ENCODE measurements at places on chromosomes 16 and 17.

DNA sequence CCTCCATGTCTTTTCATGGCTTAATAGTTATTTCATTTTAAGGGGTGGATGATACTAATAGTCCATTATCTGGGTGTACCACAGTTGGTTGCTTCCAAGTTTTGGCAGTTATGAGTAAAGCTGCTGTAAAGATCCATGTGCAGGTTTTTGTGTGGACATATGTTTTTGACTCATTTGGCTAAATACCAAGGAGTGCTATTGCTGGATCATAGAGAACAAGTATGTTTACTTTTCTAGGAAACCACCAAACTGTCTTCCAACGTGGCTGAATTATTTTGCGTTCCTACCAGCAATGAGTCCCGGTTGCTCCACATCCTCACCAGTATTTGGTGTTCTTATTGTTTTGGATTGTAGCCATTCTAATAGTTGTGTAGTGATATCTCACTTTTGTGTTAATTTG, 181.9 kb downstream of the SPECC1 start:
- DNase-seq = no peak

DNA sequence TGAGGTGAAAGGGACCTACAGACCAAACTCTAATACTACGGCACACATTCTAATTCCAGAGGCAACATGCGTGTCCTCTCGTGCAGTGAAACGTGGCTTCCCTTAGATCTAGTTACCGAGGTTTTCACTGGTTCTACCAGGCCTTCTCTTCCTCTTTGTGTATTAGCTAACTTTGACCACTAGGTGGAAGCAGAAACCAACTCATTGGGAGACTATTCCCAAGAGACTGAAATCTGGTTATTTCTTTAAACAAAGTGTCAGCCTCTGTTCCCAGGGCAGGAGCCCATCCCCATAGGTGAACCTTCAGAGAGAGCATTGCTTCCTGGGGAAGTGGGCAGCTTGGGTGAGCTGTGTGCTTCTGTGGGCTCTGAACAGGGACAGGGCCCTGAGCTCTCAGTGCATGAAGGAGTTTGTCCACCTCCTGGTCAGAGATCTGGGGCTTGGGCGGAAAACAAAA, 19.7 kb upstream of the RCVRN start:
- peak; percentile 64 for DNase-seq

GRCh38 chr16:56231-56927, 2.8 kb downstream of the SNRNP25 start:
- DNase-seq = no peak

GRCh38 chr17:35679007-35679682, 52.3 kb upstream of the RASL10B start:
- DNase-seq = peak; percentile 6

- DNase-seq = no peak
Observed at GRCh38 chr17:64174686-64175456, 44.9 kb upstream of the ERN1 start.

GRCh38 chr17:82256242-82256885, 17.1 kb downstream of the CSNK1D start:
- DNase-seq = no peak

GRCh38 chr17:36948717-36949460, at the start of gene AATF:
Gene AATF (plus strand): TSS chr17:36948954. CDS start chr17:36949126, 172 bp downstream.
- DNase-seq = peak; percentile 97

DNA sequence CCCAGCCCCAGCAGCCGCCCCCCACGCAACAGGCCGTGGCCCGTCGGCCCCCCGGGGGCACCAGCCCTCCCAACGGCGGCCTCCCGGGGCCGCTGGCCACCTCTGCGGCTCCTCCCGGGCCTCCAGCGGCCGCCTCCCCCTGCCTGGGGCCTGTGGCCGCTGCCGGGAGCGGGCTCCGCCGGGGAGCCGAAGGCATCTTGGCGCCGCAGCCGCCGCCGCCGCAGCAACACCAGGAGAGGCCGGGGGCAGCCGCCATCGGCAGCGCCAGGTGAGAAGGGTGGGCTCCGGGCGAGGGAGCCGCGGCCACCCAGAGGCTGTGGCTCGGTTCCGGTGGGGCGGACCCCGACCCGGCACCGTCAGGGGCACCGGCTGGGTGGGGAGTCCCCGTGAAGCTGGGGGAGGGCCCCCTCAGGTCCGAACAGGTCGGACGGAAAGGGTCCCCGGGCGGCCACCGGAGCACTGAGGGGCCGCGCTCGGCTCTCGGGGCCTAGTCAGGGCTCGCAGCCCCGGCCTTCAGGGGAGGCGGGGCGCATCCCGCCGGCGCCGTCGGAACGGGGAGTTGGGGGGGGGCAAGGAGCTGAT, 583 bp downstream of the ATXN2L start:
- DNase-seq = no peak

GRCh38 chr16:73066927-73067670, 19.2 kb upstream of the ZFHX3 start:
- DNase-seq = no peak

Data from activated CD4-positive, alpha-beta T cell treated with anti-CD3 and anti-CD28 coated beads, Interleukin-2, amount 50 U/mL, for 16 hours (primary cell).